CD8-positive, alpha-beta memory T cell (primary cell): ENCODE measurements at places on chromosomes 2 and 18.

- no peak for DNase-seq
Measured at GRCh38 chr2:161992531-161992930, 81.5 kb downstream of the DPP4 start.

GRCh38 chr18:6255886-6256285 is 158.8 kb downstream of the L3MBTL4 start:
- no peak for DNase-seq

- no peak for DNase-seq
Measured at GRCh38 chr2:25955869-25956535, 26.3 kb downstream of the KIF3C start.

- no peak for DNase-seq
Measured at GRCh38 chr2:97913846-97914245, 81.9 kb downstream of the TMEM131 start.

DNA sequence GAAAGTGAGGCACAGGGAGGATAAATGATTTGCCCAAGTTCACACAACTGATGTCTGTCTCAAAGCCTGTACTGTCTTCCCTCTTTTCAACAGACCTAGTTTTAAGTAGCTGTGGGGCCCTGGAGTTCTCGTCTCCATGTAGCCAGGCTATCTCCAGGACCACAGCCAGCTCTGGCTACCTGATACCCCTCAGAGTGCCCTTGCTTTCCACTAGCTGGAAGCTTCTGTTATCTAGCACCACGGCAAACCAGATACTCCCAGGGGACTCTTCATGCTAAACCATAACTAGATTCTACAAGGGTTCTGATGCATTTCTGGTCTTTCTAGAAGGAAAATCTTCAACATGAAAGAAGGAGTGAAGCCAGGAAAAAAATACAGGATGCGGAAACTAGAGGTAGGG is 137.3 kb downstream of the GALNT14 start:
- DNase-seq = no peak

DNA sequence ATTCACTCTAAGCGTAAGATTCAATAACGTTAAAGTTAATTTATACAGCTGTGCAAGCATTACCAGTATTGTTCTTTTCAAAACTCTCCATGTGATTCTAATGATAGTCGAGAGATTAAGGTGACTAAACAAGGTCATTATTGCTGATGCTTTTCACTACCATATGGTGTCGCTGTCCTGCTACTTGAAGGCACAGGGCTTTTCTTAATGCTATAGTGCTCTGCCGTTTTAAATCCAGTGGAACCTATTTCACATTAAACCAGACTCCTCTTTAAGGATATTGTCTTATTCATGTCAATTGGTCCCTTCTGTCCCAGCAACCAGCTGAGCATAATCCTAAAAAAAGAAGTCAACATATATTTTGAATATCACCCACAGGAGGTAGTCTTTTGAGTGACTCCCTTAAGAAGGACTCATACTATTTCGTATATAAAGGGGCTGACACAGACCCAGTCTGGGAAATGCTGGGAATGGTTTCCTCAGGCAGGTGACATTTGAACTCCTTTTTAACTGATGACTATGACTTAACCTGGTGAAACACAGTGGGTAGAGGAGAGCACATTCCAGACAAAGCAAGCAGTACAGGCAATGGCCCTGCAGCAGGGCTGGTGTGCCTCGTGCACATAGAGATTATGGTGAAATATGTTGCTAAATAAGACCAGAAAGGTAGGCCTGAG is 53.9 kb upstream of the CYTIP start:
- DNase-seq = peak; percentile 28

DNA sequence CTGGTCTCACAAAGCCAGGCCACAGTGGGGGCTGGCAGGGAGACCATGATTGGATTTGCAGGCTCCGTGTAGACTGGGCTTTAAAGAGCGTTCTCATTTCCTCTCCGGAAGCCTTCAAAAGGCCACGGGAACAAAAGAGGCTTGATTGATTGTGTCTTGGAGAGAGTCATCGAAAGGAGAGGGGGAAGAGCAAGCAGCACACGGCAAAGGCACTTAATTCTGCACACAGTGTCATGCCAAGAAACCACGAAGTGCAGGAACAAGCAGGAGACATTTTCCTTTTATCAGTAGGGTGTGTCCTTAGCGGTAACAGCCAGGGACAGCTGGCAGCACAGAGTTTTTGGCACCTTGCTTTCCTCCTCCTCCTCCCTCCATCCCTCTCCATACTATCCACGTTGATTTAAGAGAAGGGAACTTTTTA is 47.7 kb downstream of the GLI2 start:
- no peak for DNase-seq

DNA sequence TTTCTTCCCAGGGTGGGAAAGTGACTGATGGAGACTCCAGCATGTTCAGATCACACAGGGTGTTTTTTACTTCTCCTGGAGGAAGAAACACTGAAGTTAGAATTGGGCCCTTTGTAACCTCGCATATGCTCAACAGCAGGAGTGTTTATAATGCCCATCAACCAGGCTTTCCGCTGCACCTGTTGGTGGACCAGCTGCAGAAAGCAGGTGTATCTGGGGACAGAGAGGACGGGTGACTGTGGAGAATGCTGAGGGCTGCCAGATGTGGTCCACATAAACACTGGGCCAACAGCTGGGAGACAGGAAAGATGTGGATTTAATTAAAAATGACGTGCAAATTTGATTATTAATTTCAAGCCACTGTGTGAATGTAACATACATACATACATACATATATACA is 335.5 kb upstream of the SPRED2 start:
- DNase-seq = no peak
